ENCODE measurements at places on chromosomes 2 and 18.
A peak's percentile ranks its signal among the peaks of the same experiment; 100 is the strongest.

DNA sequence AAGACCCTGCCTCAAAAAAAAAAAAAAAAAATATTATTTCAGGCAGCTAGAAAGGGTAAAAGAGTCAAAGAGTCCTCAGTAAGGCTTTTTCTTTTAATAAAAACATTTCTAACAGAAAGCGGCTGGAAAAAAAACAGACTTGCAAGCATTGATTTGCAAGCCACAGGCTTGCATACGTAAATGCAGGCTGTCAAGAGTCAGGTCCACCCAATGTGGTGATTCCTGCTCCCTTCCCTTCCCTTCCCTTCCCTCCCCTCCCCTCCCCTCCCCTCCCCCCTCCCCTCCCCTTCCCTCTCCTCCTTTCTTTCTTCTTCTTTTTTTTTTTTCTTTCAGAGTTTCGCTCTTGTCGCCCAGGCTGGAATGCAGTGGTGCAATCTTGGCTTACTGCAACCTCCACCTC lies 74.4 kb upstream of the GULP1 start:
- DNase-seq, result no peak

DNA sequence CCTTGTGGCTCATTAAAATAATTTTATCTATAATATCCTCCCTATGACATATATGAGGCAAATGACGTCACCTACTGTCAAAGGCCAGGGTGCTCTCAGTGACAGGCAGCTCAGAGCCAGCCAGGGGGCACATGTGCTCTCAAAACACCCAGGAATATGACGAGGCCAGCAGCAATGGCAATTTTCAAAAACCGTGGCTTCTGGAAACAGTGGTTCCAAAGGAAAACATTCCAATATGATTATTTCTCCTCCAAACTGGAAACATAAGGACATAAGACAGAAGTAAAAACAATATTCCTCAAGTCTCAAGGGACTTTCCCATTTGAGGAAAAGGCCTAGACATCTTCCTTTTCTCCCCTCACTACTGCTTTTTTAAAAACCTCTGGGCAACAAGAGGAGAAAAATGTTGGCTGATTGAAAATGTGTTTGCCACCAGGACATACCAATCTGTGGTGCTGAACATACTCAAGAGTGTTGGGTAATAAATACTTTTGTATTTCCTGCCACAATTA lies 40.8 kb downstream of the RNF152 start:
- no peak for DNase-seq

DNA sequence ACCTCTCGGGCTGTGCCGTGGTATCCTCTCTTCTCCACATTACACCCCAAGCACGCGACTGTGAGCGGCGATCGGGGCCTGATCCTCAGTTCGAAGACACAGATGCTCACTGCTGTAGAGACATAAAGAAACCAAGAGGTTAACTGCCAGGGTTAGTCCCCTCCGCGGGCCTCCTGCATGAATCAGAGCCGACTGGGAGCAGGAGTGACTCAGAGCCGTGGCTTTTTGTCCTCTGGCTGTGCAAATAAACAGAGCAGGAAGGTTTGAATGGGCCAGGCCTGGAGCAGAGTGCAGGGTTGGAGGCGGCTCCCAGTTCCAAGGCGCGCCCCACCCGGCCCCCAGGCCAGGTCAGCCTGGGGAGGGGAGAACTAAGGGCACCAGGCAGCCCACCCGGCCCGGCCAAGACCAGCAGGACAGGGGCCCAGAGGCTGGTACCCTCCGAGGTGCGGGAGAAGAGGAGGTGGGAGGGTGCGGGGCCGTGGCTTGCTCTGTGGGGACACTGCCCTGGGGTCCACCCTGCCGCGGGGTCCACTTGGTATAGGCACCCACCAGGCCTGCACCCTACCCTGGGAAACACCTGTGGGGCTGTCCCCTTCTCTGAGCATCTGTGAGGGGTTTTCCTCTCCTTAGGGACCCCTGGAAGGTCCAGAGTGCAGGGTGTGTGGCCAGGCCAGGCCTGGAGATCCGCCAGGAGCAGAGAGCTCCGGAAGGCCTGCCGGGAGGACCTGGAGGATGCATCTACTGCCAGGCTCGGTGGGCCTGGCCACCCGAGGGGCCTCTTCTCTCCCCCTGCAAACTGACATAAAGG lies 16.5 kb downstream of the TWIST2 start:
- no peak for DNase-seq

DNA sequence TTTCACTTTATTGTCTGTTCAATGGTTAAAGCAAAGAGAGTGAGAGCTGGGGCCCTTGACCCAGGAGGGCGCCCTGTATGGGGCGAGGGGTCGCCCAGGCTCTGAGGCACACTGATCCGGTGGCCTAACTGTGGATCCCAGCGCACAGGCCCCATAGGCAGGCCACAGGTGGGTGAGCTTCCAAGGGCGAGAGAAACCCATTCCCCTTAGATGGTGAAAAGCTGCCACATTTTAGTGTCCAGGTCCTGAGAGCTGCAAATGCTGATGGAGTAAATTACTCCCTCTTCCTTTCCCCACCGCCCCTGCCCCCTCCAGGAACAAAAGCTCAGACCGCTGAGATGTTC lies 5.9 kb upstream of the DLX2 start:
- no peak for DNase-seq

- no peak for DNase-seq
Measured at GRCh38 chr2:30966786-30967185, 159.5 kb upstream of the CAPN13 start.

DNA sequence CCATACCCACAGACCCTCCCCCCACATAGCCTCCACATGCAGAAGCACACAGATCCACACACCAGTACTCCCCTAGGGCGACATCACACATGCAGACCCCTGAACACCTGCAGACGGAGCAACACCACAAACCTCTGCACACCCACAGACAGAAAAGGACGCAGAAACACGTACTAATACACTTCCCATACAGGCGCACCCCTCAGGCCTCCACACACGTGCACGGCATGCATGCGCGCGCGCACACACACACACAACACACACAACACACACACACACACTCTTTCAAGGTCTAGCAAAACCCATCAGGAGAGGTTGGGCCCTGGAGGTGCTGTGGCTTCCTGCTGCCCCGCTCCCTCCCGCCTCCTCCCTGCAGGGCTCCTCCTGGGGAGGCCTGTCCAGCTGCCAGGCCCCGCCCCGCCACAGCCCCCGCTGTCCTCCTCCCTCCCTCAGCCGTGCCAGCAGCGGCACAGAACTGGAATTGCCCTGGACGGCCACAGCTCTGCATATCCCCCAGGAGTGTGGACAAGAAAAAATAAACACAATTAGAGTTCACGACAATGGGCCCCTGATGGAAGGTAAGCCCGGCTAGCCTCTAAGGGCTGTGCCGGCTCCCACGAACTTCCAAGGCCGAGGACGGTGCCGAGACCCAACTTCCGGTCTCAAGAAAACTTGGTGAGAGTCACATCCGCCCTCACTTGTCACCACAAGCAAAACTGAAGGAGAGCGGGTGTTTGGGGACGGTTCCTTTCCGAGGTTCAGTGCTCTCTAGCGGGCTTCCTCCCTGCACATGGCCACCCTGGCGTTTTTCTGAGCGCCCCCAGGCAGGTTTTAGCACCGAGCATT lies 6.8 kb downstream of the ZFP36L2 start:
- DNase-seq, result peak; percentile 92

GRCh38 chr18:7272311-7273049 lies 41.6 kb downstream of the LRRC30 start:
- no peak for DNase-seq

GRCh38 chr2:200750323-200750910 lies 61.3 kb upstream of the BZW1 start:
- DNase-seq, result no peak

GRCh38 chr2:199228887-199229819 lies 228.6 kb downstream of the SATB2 start:
- DNase-seq, result no peak

DNA sequence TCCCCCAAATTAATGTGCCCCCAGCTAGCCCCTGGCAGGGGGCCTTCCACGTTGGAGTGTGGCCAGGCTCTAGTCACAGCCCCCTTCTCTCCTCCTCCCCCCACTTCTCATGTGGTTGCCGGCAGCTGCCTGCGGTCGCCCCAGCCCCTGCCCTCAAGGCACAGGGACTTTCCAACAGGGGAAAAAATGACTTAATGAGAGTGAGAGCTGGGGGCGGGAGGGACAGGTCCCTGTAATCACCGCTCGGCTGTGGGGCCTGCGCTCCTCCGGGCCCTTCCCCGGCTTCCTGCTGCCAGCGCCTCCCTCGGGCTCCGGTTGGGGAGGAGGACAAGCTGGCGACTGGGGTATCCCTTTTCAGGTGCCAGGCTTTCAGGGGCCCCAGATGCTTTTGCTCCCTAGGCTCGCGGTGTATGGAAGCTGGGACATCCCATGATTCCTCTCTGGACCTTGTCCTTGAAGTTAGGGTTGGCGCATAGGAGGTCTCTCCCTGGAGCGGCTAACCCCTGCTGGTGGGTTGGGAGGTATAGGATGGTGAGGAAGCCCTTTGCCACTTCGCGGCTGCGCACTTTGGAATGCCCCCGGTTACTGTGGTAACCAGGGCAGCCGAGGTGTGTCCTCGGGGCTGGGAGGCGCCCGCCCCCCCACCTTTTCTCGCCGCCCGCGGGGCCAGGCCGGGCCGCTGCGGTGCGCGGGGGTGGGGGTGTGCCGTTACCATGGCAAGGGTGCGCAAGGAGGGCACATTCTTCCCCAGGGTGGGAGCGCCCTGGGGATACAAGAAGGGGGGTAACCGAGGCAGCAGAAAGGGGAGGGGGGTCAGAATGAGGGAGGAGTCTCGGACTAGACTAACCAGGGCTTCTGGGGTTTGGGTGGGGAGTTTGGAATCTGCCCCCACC lies 16.1 kb downstream of the WNT10A start:
- DNase-seq, result peak; percentile 92

- no peak for DNase-seq
Measured at GRCh38 chr18:13570856-13571495, 155.4 kb downstream of the FAM210A start.

DNA sequence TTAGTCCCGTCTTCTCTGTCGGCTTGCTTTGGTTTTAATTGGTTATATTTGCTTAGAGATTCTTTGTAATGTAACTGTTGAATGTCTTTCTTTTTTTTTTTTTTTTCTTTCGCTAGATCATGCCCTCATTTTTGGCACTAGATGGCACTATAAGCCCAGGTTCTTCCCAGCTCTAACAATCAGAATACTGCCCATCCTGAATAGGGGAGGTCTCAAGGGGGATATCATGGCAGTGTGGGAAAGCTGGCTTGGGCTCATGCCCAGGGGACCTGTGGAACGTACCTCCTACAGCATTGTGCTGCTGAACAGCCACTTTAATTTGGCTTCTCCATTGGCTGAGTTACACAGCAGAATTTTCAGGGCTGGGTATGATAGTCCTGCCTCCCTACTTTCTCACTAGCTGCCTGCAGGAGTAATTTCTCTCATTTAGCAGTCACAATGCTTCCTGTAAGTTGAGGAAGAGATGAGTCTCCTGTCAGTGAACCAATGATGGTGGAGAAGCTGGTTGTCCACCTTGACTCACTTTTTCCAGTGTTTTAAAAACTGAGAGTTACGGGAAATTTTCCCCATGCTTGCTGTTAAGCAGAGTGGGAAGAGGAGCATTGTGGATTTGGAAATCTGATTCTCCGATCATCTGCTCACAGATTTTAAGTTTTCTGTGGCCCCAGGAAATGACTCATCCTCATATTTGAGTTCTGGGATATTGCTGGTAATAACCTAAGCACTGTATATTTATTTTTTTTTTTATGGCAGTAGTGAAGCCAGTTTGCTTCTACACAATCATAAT lies 47.2 kb downstream of the RAD51AP2 start:
- DNase-seq, result no peak

- no peak for DNase-seq
Measured at GRCh38 chr18:11834772-11835171, 16.4 kb upstream of the CHMP1B start.

GRCh38 chr2:163667064-163667887 lies 68.5 kb downstream of the FIGN start:
- DNase-seq, result no peak

All from central memory CD4-positive, alpha-beta T cell (primary cell).